ENCODE measurements at places on chromosomes 3 and 15. TPM values are rescaled to one million over a fixed set of nuclear protein-coding genes. Genes with fewer than 3 reads are reported as not detected.

The SCAANT1 gene
- total RNA-seq, result not detected

The MYL3 gene
- not detected for total RNA-seq

The UTS2B gene
- total RNA-seq, result not detected

DNA sequence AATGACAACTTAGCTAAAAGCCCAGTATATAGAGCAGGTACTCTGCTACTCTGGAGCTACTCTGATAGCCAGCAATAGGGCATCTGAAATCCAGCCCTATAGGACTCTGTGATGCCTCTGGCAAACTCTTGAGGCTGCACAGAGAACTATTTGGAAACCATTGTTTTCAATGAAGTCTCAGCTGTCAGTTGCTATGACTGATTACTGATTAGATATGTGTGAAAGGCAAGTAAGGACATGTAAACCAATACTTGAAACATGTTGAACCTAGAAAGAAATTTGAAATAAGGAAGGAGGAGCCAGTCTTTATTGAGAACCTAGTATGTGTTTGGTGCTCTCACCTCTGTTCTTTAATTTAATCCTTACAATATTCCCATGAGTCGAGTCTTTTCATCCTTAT lies 40.2 kb upstream of the CRTC3 start:
- DNase-seq, result no peak

Measured in Karpas-422 (cell line).